ENCODE measurements at places on chromosomes 16 and 17.

GRCh38 chr16:78796221-78796866, 696.9 kb downstream of the WWOX start:
- no peak for DNase-seq

DNA sequence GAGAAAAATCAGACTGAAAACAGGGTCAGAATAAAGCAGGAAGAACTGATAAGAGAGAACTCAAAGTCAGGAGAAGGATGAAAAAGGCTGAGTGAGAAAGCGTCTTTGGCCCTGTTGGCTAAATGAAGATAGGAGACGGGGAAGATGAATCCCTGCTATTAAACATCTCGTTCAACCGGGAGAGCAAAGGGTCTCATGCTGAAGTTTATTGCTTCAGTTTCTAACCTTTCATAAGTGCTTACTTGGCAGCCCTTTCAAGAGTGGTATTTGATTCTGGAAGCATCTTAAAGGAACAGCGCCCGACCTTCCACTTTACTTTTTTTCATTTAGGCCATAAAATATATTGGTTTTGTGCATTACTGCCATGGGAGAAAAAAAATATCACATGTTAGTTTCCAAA, 288.3 kb upstream of the RBFOX1 start:
- no peak for DNase-seq

GRCh38 chr16:67460168-67460567, 20.8 kb downstream of the ATP6V0D1 start:
- no peak for DNase-seq

- no peak for DNase-seq
Observed at GRCh38 chr17:80766290-80766855, 221.7 kb downstream of the RPTOR start.

DNA sequence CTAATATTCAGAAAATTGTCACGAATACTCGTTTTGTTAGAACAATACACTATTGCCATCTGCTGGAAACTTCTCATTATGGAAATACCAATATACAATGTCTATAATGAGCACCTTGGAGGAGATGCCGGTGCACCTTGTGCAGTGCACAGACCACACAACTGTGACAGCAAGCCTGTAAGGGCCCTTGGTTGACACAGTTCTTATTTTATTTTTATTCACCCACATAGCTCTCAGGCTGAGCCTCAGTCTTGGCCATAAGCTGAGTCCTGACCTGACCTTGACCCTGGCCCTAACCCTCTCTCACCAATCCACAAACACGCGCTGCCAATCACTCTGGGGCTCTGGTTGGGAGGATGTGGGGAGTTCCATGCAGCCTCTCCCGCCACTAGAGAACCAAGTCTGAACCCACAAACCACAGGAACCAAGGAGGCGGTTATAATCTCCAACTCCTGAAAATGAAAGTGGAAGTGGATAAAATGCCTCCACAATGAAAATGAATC, 7.6 kb downstream of the AIPL1 start:
- DNase-seq = no peak

DNA sequence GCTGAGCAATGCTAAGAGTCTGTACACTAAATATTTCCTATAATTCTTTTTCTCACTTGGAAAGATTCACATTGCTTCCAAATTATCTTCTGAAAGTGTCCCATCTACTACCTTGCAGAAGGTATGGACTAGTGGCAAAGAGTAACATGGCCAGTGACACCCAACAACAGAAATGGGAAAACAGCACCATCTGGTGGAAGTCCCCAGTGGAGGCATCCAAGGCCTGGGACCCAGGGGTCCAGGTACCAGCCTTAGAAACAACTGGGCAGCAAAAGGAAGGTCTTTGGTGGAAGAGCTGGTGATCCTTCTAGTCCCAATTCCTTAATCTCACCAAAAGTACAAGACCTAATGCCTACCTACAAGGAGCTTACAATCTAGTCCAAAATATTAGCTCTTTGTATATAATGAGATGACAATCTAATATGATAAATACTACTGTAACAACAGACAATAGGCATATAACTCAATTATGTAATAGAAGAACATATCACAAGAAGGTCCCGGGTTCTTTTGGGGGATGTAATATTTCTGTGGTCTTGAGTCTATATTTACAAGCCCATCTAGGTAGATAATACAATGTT, 55.3 kb downstream of the SKAP1 start:
- no peak for DNase-seq

DNA sequence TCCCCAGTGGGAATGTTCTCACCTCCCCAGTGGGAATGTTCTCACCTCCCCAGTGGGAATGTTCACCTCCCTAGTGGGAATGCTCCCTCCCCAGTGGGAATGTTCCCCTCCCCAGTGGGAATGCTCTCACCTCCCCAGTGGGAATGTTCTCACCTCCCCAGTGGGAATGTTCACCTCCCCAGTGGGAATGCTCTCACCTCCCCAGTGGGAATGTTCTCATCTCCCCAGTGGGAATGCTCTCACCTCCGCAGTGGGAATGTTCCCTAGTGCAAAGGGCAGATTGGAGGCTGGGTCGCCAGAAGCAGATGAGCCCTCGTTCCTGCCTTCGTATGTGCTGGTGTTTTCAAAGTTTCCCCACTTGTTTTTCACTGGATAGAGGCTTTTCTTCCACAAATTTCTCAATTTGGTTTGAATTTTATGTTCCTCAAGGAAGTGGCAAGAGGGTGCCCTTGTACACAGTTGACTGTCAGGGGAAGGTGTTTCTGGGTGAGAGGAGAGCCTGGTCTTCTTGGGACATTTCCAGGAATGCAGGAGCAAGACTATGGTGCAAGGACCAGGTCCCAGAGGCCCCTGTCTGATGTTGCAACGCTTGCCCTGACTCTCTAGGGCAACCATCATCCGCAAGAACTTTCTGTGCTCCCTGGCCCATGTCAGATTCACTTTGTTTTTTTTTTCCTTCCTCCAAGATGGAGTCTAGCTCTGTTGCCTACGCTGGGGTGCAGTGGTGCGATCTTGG, 34.0 kb downstream of the TRARG1 start:
- DNase-seq = no peak

DNA sequence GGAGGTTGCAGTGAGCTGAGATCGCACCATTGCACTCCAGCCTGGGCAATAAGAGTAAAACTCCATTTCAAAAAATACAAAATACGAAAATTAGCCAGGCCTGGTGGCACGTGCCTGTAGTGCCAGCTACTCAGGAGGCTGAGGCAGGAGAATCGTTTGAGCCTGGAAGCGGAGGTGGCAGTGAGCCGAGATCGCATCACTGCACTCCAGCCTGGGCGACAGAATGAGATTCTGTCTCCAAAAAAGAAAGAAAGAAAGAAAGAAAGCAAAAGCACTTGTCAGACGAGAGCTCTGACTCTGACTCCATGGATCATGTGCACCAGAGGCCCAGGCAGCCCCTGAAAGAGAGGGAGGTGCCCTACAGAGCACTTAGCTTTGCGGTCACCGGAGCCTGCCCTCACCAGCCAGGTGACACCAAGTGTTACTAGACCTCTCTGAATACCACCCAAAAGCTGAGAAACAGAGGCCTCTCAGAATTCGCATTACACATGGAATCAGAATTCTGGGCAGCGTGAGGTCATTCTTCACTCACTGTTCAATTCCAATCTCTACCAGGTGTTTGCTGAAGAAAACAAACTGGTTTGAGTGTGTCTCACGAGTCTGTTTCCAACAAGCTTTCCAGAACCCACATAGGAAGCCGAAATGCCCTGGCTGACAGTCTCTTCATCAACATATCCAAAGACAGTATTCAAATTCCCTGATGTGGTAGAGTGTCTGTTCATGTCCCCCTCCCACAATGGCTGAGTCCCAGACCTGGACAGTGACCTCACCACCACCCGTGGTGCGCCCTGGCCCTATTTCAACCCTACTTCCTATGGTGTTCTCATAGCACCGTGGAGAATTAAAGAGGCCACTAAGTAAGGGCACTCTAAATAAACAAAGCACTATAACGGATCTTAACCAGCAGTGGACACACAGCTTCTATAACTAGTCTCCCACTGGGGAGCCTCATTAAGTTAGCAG, 1.5 kb downstream of the FLCN start:
- peak; percentile 22 for DNase-seq

DNA sequence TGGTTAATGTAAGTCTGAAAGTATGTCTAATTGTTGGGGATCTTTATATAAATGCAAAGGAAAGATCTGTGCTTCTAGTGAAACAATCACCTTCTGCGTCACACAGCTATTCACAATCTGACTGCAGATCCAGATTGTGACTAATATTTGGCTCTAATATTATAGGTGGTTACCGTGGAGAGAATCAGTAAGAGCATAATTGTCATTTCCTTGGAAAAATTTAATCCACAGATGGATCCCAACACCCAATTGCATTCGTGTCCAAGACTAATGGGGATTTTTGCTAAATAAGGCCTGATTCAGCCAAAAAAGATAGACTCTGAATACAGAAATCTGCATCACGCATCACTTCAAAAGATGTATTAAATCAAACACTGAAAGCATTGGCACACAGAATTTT, 2.7 kb upstream of the KCNJ2 start:
- no peak for DNase-seq

GRCh38 chr17:6853764-6854442, 22.4 kb upstream of the TEKT1 start:
- no peak for DNase-seq

- DNase-seq = no peak
Observed at GRCh38 chr17:34682305-34682704, 102.9 kb downstream of the TMEM132E start.

GRCh38 chr17:31532081-31532480, 140.6 kb downstream of the RAB11FIP4 start:
- no peak for DNase-seq

GRCh38 chr16:51383909-51384308, 232.8 kb upstream of the SALL1 start:
- DNase-seq = no peak

DNA sequence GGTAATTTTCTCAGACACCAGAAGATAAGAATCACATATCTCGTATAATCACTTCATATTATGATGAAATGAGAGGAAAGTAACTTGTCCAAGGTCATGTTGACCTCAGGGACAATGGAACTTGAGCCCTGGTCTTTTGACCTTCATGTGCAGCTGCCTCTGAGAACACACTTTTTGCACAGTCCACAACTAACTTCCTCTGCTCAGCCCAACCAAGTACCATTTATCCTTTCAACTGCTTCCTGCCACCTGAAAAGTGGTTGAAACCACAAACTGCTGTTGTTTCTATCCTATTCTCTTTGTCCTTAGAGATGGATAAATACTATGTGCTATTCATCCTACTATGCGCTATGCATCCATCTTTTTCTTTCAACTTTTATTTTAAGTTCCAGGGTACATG, 2.3 kb upstream of the CCL1 start:
- DNase-seq = no peak

- no peak for DNase-seq
Observed at GRCh38 chr17:41523225-41523593, 4.5 kb upstream of the KRT15 start.

DNA sequence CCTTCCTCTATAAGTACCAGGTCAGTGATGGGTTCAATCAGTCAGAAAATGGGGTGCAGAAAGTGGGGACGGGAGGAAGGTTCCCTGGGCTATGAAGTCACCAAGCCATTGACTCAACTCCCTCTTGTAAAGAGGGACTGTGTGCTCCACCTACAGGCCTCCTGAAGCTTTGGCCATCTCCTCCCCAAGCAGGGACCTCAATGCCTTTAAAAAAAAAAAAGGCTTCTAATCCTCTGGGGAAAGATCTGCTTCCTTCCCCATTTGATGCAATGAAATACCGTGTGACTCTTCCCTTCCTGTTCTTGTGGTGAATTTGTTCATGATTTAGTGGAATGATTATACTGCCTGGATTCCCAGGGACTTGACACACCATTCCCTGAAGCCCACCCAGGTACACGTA, 30.8 kb downstream of the VWA3A start:
- DNase-seq = no peak

DNA sequence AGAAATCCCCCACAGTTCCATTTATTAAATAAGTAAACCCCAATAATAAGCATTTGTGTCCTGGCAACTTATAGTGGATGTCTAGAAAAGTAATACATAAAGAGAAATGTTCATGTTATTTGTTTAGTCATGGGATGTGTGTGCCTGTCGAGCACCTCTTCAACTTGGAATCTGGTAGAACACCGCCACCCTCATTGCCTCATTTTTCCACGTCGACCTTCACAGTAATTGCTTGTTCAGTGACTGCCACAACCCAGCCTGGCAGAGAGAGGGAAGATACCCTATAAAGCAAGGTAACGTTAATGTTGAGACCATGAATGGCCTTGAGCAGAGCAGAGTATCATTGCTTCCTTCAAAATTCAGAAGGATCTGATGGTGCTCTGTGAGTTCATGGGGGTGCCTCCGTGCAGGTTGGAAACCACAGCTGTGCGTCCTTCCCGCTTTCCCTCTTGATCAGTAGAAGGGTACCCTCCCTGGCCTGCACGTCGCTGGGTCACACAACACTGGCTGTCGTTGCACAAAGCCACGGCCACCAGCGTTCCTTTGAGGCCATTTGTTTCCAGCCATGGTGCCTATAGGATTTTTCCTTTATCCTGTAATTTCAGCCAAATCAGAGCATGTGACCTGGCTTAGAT, 3.7 kb upstream of the DNASE1 start:
- DNase-seq = no peak

GRCh38 chr17:45003877-45004276, 35.8 kb upstream of the C1QL1 start:
- no peak for DNase-seq

DNA sequence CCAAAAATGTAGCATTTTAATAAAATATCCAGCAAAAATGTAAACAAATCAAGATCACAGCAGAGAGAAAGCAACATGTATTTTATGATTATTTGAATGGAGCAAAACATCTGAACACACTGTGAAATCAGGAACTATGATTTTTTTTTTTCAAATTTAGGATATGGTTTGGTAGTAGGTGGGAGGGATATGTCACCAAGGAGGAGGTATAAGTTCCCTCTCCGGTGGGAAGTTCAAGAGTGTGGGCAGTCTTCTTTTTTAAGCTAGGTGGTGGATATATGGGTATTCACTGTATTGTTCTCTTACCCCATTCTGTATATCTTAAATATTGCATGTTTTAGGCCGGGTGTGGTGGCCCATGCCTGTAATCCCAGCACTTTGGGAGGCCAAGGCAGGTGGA, 10.2 kb downstream of the CDR2 start:
- no peak for DNase-seq

GRCh38 chr17:44548376-44549230, 8.7 kb upstream of the FZD2 start:
- DNase-seq = no peak

- no peak for DNase-seq
Observed at GRCh38 chr16:72241008-72241407, 69.1 kb upstream of the PMFBP1 start.

- DNase-seq = no peak
Observed at GRCh38 chr17:33725675-33726271, 432.7 kb upstream of the ASIC2 start.

- DNase-seq = no peak
Observed at GRCh38 chr17:47176389-47176826, 12.7 kb downstream of the CDC27 start.

DNA sequence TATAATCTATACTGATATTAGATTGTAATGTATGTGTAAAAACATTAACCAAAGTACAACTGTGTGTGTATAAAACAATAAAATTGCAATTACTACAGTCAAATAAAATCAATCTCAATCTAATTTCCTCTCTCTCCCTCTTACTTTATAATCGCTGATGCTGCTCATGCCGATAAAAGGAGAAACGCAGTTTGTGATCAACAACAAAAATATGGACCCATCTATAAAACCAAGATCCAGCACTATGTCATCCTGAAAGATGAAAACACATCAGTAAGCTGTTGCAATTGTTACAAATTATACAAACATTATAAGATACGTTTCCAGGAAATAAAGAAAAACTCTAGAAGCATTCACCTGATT, 33.5 kb upstream of the ABCA6 start:
- no peak for DNase-seq
